ENCODE measurements at places on chromosomes 2 and 18. TPM values are rescaled to one million over a fixed set of nuclear protein-coding genes. Genes with fewer than 3 reads are reported as not detected.

GRCh38 chr2:126823951-126824350 is 74.7 kb upstream of the TEX51 start:
- DNase-seq, result no peak

POTEJ gene
- polyA plus RNA-seq, result not detected

DSG4 gene
- polyA plus RNA-seq, result 0.05 TPM

DNA sequence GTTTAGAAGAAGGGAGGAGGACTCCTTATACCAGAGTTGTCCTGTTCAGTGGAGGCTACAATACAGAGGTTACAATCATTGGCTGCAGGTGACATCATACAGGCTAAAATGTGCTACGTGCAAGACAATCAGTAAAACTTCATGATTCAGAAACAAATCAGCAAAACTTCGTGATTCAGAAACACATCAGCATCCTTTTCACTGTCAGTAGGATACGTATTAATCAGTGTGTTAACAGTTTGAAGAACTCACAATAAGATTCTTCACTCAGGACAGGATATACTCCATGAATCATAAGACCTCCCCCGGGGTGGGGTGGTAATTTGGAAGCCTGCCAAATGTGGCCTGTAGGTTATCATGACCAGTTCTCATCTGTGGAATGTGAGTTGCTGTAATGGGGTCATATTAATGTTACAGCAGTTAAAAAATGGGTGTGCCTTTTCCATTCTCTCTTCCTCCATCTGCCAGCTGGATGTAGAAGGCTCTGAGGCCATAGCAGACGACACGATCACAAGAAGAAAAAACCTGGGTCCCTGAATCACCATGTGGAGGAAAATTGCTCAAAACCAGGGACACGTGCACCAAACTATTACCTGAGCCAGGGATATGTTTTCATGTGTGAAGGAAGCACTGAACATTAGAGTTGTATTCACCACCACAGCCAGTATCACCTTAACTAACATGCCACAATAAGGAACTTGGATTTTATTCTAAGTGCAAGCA is 134.8 kb upstream of the CREB1 start:
- no peak for DNase-seq

TLK1 gene
- polyA plus RNA-seq, result 49.8 TPM

- no peak for DNase-seq
Measured at GRCh38 chr2:105857076-105857740, 112.5 kb downstream of the NCK2 start.

DNA sequence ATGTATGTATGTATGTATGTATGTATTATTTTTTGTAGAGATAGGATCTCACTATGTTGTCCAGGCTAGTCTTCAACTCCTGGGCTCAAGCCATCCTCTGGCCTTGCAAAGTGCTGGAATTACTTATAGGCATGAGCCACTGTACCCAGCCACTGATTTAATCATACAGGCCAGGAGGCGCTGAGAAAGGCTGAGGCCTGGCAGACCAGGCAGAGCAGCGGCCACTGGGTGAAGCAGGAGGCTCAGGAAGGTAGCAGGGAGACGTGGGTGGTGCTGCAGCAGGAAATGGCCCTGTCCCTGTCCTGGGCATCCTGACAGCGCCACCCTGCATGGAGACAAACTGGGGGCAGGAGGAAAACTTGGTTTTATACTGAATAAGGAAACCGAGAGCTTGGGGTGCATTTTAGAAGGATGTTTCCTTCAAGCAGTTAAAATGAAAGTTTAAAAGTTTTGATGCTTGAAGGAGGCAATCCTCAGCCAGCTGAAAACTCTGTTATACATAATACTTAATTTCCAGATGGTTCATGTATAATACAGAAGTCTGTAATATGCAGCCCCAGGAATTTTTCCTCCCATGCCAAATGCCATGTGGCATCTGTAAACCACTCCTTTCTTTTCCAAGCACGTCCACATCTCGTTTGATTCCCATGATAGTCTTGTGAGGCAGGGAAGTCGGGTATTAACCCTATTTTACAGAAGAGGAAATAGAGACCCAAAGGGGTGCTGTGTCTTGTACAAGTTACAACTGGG is 182.4 kb downstream of the CELF4 start:
- no peak for DNase-seq

DNA sequence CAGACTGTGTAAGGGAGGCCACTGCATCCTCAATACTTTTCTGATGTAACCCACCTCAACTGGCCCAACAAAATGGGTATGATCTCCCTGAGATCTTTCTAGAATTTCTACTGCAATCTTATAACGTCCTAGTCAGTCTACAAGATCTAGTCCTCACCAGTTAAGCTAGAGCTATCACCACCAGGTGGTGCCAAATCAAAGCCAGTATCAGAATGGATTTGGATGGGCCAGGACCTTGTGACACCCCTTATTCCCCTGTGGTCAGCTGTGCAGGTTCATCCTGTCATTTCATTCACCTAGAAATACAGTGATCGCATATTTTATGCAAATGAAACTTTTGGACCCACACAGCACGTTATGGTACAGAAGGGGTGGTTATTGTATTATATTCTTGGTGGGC is 90.3 kb downstream of the OLA1 start:
- peak; percentile 7 for DNase-seq

RTKN gene
- 89.3 TPM for polyA plus RNA-seq

TRIM43 gene
- polyA plus RNA-seq, result 1.00 TPM

FAP gene
- 11.6 TPM for polyA plus RNA-seq

DNA sequence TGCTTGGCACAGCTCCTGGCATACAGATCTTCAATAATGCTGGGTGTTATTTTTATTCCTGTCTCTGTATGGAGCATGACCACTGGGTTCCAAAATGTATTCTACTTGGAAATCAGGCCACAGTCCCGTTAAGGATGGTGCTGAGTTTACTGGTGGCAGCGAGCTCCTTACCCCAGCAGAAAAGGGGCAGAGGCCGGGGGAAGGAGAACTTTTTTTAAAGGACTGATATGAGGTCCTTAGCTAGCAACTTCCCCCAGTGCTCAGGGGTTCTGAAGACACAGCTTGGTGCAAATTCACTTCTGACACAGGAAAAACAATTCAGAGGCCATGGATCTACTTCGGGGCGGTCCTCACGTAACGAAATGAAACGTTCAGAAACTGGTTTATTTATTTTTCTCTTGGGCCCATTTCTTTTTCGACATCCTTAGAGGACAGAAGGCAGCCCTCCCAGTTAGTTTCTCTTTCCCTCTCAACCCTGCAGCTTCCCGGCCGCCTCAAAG is 872 bp downstream of the RDH14 start:
- peak; percentile 5 for DNase-seq

MAPK4 gene
- polyA plus RNA-seq, result 10.5 TPM

DNA sequence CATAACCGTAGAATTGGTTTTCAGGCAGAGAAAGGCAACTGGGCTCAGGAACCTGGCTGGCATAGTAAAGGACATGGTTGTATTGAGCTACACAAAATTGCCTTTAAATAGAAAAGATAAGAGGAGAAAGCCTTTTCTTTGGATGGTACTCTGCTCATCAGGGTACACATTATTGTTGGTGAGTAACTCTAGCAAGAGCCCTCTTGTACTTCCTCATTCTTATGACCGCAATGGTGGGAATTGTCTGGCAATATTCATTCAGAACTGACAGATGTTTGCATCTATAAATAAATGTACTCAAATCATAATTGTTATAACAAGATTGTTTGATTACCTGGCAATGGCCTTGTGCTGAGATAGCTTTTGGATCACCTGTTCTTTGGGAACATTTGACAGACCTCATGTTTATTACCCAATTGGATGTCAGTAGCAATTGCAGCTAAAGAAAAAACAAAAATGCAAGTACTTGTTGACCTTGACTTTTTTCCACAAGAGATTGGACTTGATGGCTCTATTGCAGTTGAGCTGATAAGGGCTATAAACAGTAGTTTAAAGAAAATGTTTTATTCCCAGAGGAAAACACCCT is 43.9 kb downstream of the MEIS1 start:
- DNase-seq, result no peak

DNA sequence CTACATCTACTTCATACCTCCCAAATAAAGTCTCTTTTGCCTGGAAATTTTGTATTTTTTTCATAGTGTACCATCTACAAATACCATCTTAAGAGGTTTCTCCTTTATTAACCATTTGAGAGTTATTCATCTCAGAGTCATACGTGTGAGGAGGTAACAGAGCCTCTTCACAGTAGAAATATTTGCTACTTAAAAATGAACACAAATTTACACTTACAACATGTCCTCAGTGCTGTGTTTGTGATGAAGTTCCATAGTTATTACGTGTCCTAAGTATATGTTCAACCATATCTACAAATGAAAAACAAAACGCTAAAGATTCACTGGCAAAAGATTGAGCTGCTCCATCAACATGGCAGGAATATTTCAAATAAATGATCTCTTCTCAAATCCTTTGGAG is 48.5 kb upstream of the HNRNPA3 start:
- no peak for DNase-seq

- no peak for DNase-seq
Measured at GRCh38 chr18:28112056-28112470, 64.9 kb downstream of the CDH2 start.

NEU4 gene
- polyA plus RNA-seq, result 1.9 TPM

ASB18 gene
- not detected for polyA plus RNA-seq

- DNase-seq, result no peak
Measured at GRCh38 chr2:5985536-5986385, 293.6 kb downstream of the SOX11 start.

All from renal cortex interstitium (tissue), 15 donors.